Stimulated activated CD4-positive, alpha-beta T cell treated with anti-CD3 and anti-CD28 coated beads, Interleukin-1b, Interleukin-23, amount 100 ng/mL, for 24 hours (primary cell): ENCODE measurements at places on chromosomes 5 and 9.

- no peak for DNase-seq
Measured at GRCh38 chr5:139474890-139475791, 4.3 kb downstream of the SMIM33 start.

DNA sequence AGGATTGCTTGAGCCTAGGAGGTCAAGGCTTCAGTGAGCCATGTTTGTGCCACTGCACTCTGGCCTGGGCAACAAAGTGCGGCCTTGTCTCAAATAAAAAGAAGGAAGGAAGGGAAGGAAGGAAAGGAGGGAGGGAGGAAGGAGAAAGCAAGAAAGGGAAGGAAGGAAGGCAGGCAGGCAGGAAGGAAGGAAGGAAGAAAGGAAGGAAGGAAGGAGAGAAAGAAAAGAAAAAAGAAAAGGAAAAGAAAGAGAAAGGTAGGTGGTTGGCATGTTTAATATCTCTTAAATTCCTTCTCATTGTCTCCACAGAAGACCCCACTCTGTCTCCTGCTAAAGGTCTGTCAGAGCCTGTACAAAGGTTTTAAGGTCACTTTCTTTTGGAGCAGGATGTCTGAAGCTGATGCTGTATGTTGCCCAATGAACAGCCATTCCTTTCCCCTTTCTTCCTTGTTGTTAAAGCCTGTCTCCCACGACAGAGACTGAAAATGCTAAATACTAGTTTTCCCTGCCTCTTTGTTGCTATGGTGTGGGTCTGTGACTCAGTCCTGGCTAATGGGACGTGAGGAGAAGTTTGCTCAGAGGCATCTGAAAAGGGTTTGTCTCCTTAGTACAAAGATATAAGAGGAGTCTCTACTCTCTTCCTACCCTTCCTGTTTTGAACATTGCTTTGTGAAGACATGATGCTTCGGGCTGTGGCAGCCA, 213.3 kb downstream of the PCSK1 start:
- no peak for DNase-seq

GRCh38 chr5:33162057-33162456, 278.7 kb upstream of the TARS1 start:
- DNase-seq = no peak

GRCh38 chr5:96852759-96853158, 23.5 kb upstream of the ERAP2 start:
- no peak for DNase-seq

GRCh38 chr9:20144197-20144596, 355.4 kb upstream of the SLC24A2 start:
- DNase-seq = no peak

GRCh38 chr9:38694676-38695075, 25.3 kb downstream of the FAM240B start:
- DNase-seq = no peak

DNA sequence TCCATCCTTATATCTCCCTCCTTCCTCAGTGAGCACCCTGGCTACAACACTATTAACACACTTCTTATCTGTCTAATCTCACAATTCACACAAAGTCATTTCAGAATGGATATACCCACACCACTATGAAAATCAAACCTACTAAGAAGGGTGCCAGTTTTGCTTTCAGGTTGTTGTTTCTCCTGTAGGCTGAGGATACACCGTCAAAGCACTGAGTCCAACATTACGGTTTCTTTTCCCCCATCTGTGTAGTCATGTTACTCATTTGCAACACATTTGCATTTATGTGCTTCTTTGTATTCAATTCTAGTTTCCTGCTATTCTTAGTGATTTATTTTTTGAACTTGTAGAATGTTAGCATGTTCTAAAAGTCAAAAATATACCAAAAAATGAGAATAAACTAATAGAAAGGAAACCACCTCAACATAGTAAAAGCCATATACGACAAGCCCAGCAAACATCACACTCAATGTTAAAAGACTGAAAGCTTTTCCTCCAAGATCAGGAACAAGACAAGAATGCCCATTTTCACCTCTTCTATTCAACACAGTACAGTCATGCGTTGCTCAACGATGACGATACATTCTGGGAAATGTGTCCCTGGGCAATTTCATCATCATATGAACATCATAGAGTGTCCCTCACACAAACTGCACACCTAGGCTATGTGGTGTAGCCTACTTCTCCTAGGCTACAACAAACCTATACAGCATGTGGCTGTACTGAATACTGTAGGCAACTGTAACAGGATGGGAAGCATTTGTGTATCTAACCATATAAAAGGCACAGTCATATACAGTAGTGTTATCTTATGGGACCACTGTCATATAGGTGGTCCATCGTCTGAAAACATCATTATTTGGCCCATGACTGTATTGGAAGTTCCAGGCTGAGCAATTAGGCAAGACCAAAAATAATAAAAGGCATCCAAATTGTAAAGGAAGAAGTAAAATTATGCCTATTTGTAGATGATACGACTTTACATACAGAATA, 6.3 kb downstream of the ROR2 start:
- no peak for DNase-seq

DNA sequence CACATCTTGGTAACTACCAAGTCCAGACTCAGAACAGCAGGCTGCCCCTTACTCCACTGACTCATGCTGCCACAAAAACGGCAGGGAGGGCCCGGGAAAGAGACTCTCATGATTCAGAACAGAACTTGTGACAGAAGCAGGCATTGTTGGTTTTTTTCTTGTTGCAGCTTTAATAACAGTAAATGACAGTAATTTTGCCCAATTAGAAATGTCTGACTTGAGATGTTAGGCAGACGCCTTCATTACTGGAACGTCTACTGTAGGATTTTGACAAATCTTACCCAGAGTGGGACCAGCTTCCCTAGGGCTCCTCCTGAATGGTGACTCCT, 77.9 kb downstream of the SEMA5A start:
- no peak for DNase-seq

- DNase-seq = no peak
Measured at GRCh38 chr5:77843570-77844372, 67.6 kb upstream of the TBCA start.

- no peak for DNase-seq
Measured at GRCh38 chr5:2877522-2877921, 126.0 kb upstream of the IRX2 start.

GRCh38 chr9:110081395-110081794, 126.6 kb downstream of the C9orf152 start:
- no peak for DNase-seq

GRCh38 chr9:21830589-21830988, 28.2 kb downstream of the MTAP start:
- DNase-seq = no peak

GRCh38 chr9:137727716-137728115, 108.9 kb downstream of the EHMT1 start:
- no peak for DNase-seq

DNA sequence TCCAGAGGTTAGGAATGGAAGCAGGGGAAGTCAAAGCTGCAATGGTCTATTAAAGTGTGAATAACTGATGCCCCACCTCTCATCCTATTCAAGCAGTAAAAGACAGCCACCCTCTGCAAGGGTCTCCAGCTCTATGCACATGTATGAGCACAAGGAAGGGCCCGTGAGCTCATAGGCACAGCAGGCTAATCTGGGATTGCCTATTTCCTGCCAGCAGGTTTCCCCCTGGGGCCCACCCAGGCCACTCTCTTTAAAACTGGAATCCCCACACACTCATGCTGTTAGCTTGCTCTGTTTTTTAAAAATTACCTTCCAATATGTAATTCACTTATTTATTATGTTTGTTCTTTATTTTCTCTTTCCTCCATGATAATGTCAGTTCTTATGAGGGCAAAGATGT, 48.7 kb upstream of the ZNF366 start:
- no peak for DNase-seq

DNA sequence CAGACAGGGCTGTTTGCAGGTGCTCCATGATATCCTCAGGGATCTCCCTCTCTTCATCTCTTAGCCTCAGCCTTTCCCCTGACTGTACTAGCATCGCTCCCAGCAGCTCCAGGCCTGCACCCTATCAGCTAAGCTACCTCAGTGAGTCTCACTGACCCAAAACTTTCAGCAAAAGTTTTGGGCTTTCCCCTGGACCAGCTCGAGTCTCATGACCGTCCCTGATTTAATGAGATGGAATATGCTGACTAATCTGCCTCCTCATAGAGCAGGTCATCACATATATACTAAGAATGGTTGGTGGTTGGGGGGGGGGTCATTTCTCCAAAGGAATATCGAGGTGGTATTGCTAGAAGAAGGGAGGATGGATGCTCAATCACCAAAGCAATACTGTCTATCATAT, 151.5 kb downstream of the NR3C1 start:
- DNase-seq = no peak

GRCh38 chr9:76032038-76032796, 141.7 kb downstream of the PCSK5 start:
- DNase-seq = no peak

DNA sequence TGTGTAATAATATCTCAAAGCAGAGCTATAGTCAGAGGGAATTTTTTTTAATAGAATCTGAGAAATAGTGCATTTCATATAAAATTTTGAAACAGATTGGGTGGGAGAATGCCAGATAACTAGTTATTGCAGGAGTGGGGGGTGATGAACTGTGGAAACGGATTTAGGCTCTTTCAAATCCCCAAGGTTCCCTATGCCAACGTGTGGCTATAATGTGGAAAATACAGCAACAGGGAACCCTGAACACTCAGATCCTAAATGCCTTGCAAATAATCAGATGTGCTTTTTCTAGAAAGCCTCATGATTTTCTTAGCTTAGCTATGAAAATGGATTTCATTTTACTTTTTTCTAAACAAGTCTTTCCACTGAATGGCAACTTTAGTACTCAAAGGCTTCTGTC, 180.5 kb upstream of the DMAC1 start:
- no peak for DNase-seq

- no peak for DNase-seq
Measured at GRCh38 chr5:68419637-68420452, 204.3 kb downstream of the PIK3R1 start.

DNA sequence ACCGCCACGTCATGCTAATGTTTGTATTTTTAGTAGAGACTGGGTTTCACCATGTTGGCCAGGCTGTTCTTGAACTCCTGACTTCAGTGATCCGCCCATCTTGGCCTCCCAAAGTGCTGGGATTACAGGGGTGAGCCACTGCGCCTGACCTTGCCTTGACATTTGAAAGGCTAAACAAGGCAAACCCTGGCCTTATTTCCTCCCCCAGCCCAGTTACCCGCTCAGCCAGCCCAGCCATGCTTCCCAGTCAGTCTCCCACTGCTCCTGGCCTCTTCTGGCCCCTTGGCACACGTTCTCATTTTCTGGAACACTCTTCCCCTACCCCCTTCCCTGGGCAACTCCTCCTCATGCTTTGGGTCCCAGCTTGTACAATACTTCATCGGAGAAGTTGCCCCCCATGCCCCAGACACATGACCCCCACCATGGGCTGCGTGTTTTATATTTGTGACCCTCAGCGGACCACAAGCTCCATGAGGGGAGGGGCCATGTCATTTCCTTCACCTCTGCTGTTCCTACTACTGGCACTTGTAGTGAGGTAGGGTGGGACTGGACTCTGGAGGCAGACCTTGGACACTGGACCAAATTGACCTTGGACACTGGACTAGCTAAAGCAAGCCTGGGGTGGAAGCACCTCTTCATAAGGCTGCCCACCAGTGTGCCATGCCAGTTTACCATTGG, 94.4 kb upstream of the IER5L start:
- no peak for DNase-seq

- DNase-seq = no peak
Measured at GRCh38 chr5:167217097-167217743, 1074.2 kb upstream of the WWC1 start.

DNA sequence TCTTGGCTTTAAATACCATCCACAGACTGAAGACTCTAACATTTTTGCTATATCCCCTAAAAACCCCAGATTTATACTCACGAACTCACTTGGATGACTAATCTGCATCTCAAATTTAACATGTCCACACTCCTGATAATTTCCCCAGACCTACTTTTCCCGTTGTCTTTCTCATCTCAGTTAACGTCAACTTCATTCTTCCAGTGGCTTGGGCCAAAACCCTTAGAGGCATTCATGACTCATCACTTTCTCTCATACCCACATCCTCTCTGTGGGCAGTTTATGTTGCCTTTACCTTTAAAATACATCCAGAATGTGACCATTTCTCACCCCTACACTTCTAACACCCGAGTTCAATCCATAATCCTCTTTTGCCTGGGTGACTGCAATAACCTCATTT, 96.7 kb downstream of the EDIL3 start:
- DNase-seq = no peak

GRCh38 chr9:128001779-128002298, 21.1 kb upstream of the EEIG1 start:
- no peak for DNase-seq

DNA sequence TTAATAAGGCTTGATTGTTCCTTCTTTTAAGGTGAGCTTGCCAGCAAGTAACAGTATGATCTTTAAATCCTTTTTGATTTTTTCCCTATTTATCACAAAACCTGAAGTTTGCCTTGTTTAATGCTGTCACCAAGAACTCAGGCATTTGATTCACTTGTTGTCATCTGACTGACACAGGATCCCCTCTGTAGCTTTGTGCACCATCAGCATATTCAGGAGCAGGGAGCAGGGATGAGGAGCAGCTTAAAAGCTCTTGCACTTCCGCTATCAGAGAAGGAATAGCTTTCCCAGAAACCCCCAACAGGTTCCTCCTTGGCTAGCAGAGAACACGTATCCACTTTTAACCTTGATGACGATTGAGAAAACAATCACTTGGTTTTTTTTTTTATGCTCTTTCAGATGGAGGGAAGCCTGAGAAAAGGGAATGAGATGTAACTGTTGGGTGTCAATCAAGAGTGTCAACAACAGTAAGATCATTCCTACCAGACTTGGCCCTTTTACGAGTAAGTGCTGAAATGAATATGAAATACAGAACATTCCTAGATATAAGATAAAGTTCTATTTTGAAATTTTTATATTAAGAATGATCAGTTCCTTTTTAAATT, 433.1 kb upstream of the CDH18 start:
- no peak for DNase-seq

DNA sequence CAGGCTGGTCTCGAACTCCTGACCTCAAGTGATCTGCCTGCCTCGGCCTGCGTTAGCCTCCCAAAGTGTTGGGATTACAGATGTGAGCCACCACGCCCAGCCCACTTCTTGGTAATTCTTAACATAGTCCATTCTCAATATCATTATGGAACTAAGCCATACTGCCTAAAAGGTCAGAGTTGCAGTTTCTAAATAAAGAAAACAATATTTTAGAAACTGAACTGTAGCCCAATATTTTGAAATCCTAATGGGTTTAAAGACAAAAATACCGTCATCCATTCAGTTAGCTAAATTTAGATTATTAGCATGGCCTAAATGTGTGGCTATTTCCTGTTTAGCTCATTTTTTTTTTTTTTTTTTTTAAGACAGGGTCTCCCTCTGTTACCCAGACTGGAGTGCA, 99.5 kb downstream of the USP20 start:
- no peak for DNase-seq
